ENCODE measurements at places on chromosomes 12 and 14.
A peak's percentile ranks its signal among the peaks of the same experiment; 100 is the strongest.

- DNase-seq, result no peak
Observed at GRCh38 chr14:88961214-88961613, 136.8 kb downstream of the TTC8 start.

GRCh38 chr14:32908196-32909084, 30.2 kb upstream of the NPAS3 start:
- no peak for DNase-seq

DNA sequence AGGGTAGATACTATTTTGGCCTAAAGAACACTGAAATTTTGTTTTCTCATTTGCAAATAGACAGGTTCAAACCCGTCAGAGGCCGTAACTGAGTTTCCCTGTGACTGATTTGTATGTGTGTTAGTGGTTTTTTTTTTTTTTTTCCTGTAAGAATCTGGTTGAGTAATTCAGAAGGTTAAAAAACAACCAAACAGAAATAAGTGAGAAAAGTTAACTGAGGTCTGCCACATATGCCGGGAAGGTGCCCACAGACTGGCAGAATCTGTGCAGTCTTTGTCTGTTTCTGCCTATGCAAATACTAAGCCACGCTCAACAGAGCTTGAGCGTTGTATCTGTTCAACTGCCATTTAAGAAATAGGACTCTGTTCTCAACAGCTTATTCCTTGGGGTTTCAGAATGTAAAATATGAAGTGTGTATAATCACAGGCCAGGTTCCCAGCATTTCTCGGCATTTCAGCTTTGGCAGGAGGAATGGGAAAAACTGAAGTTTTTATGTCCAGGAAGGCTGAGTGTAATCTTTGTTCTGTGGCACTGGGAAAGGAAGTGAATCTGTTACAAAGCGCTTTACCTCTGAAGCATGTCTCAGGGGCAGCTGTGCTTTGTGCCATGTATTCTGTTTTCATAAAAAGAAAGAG, 181.9 kb downstream of the PRKCH start:
- DNase-seq, result no peak

DNA sequence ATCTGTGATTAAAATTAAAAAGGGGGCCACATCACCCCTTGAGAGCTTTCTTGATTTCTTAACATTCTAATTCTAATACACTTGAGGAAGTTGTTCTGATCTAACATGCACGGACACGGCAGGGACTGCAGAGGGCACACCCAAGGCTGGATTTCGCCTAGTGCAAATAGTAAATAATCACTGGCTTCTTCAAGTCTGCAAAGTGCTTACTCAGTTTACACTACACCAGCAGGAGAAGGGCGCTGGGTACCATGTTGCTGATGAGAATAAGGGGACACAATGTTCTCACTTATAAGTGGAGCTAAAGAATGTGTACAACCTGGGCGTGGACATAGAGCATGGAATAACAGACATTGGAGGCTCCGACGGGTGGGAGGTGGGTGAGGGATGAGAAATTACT, 34.2 kb downstream of the TBX5 start:
- no peak for DNase-seq

DNA sequence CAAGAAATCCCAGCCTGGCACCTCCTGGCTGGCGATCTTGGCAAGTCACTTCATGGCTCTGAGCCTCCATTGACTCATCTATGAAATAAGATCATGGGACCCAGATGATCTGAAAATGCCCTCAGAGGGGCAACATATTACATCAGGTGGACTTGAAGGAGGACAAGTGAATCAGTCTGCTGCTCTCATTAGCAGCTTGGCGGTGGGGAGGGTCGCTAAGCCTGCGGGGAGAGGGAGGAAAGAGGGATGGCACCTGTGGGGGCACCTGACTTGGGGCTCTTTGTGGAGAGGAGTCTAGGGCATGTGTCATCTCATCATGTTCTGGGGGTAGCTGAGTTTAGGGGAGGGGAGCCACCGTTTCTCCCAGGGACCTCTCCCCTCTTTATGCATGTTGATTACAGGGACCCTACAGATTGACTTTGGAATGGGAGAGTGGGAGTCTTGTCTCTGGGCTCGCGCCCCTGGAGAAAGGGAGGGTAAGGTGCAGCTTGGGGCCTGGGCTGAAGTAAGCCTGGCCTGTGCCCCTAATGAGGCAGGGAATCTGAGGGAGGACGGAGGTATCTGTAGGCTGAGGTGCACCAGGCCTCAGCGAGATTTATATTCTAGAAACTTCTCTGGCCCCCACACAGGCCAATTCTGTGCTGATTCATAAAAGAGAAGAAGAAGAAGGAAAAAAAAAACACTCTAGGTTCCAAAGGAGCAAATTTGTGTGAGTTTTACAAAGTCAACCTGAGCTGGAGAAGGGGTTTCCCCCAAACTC, 29.3 kb upstream of the BATF start:
- no peak for DNase-seq

DNA sequence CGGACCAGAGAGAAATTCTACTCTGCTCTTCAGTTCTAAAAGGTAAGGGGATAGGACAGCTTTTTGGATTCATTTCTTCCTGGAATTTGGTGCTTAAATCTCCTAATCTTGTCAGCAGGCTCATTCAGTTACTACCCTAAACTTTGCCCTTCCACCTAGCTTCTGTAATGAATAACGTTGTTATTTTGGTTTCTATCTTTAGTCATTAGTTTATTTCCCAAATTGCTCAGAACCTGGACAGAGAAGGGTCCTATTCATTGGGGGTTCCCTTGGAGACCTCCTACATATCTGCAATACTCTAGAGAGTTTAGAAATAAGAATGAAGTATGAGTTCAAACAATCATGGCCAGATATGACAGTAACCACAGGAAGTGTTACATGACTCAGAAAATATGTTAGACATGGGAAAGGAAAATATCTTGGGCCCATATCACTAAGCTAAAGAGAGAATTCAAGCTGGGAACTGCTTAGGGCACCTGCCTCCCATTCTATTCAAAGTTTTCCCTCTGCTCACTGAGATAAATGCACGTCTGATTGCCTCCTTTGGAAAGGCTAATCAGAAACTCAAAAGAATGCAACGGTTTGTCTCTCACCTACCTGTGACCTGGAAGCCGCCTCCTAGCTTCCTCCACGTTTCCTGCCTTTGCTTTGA, 87.9 kb downstream of the GAS2L3 start:
- no peak for DNase-seq

GRCh38 chr12:5806371-5807089, 138.5 kb downstream of the ANO2 start:
- no peak for DNase-seq

DNA sequence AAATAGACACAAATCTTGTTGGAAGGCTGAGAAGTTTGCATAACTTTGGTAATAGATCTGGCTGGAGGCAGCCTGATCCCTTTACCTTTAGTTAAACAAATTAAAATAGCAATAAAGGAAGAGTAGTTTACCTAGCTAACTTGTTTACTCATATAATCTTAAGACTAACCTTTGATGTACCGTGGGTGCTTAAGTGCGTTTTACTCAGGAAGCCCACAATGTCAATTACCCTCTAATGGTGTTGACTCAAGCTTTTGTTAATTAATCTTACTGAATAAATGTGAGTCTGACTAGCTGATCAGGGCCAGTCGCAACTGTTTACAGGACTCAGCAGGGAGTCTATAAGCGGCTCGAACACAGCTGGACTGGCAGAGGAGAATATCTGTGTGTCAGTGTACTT, 51.5 kb downstream of the FAR2 start:
- DNase-seq, result peak; percentile 18

- no peak for DNase-seq
Observed at GRCh38 chr14:99809859-99810558, 16.8 kb downstream of the EML1 start.

DNA sequence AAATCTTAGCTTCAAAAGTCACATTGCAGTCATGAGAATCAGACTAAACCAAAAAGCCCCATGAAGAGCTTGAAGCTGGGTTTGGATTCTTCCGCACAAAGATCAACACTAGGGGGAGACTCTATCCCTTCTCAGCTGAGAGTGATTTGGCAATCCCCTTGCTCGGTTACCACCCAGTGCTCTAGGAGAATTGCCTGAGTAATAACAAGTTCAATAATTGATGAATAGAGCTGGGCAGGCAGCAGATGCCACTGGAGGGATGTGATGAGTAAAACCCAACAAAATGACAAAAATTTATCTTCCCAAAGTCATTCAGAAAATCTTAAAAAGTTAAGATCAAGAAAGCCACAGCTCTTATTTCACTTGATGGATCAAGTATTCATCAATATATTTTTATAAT, 185.6 kb upstream of the ARID2 start:
- peak; percentile 80 for DNase-seq
